ENCODE measurements at places on chromosomes 7 and 10. TPM values are rescaled to one million over a fixed set of nuclear protein-coding genes. Genes with fewer than 3 reads are reported as not detected.

HPS1 gene
- total RNA-seq, result 29.2 TPM

GRCh38 chr10:75599875-75600648 is 168.6 kb downstream of the LRMDA start:
- DNase-seq, result no peak

DNA sequence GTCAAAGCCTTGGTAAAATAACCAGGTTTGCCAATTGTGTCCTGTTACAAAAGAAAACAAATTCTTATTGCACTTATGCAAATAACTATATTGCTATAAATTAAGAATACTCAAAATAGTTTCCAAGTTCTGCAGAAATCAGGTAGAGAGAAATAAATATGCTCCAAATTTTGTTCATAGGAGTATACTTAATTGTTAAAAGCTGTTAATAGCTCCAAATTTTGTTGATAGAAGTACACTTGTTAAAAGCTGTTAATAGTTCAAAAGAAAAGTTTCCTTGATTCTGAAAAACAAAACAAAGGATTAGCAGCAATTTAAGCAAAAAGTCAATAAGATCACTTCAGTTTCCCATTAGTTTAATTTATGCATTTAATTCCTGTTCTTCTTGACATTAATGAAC is 46.4 kb upstream of the ZNF138 start:
- DNase-seq, result no peak

- DNase-seq, result no peak
Observed at GRCh38 chr10:13730956-13731355, 144.2 kb downstream of the PRPF18 start.

- DNase-seq, result no peak
Observed at GRCh38 chr7:29866490-29866930, 60.2 kb downstream of the WIPF3 start.

DNA sequence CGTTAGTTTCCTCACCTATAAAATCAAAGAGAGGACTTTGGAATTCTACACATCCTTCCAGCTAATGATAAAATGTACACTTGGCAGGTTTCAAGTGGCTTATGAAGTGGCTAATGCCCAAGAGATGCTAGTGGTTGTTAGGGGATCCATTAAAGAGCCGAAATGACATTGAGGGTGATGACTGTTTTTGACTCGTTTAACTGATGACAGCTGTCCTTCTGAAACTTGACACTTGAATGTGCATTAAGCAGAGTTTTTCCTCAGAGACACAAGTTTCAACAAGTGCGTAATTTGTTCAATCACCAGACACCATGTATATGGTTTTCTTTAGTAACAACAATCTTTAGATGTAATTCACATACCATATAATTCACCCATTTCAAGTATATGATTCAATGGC is 1.6 kb upstream of the PRF1 start:
- no peak for DNase-seq

DNA sequence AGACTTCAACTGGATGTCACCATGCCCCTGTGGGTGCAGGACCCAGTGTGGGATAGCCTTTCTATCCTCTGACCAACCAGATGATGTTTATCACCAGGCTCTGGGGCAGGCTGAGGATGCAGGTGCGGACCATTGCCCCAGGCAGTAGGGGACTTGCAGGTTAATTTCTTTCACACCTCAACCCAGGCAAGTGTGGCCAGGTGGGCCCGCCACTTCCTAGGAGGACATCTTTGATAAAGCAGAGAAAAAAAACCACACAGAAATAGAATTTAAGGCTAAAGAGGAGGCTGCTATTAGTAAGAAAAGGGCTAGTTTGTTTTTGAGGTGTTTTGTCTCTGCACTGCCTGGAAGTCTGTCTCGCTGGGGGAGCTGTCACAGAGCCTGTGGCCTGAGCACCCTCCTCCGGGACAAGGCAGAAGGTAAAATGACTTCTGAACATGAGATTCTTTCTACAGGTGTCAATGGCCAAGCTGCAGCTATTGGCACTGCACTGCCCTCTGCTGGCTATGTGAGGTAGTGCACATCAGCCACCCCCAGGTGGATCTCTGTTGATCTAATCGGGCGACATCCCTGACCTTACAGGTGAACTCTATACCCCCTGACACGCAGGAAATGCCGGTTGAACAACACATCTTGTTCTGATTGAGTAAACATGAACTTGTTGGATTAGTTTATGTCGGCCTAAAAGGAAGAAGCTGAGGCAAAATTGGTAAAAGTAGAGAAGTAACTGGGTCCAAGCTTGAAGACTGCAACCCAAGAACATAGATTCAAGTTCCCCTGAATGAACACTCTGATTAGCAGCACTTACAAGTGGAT is 21.0 kb downstream of the UPP1 start:
- no peak for DNase-seq

- DNase-seq, result no peak
Observed at GRCh38 chr10:48684463-48684791, 246 bp upstream of the WDFY4 start.

JAKMIP3 gene
- total RNA-seq, result under 0.01 TPM

DNA sequence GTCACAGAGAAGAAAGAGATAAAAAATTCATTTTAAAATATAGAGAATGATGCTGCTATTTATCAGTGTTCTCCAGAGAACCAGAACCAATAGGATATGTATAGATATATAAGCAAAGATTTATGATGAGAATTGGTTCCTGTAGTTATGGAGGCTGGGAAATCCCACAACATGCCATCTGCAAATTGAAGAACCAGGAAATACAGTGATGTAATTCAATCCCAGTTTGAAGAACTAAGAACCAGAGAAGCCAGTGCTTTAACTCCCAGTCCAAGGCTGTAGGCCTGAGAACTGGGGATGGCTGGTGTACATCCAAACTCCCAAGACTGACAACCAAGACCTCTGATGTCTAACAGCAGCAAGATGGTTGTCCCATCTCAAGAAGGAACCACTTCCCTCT is 192.9 kb upstream of the PLXDC2 start:
- DNase-seq, result no peak

ZNF282 gene
- total RNA-seq, result 18.5 TPM

GRCh38 chr10:79937701-79938151 is 11.2 kb downstream of the SFTPD start:
- DNase-seq, result no peak

DNA sequence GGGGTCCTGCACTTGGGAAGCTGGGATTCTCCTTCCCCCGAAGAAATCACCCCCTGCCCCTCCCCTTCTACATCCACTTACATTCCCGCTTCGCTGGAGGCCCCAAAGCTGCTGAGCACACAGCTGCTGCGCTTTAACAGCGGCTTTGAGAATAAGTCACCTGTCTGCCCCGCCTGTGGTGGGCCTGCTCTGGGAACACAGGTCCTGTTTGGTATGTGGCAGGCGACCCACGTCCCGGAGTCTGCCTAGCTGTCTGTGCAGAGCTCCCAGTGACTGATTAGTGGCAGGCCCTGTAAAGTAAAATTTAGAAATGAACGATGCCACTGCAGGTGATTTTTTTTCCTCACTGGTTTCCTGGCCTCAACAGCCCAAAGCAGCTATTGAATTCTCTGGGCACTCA is 47.0 kb downstream of the CDH23 start:
- DNase-seq, result no peak

DGKI gene
- total RNA-seq, result 0.69 TPM

GRCh38 chr7:135980012-135980551 is 2.9 kb upstream of the MTPN start:
- no peak for DNase-seq

DNA sequence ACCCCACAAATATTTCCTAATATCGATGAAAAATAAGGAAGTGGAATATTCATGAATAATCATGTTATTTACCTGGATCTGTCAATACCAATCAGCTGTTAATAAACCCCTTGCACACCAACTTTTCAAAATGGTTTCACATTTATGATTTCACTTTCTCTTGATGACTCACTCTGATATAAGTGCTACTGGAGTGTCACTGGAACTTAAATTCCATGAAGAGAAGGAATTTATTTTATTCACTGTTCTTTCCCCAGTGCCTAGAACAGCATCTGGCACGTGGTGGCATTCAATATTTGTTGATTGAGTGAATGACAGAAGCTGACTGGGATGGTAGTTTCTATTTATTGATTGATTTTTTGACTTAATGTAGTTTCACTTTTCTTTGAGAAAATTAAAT is 3.5 kb upstream of the ENO4 start:
- no peak for DNase-seq

DNA sequence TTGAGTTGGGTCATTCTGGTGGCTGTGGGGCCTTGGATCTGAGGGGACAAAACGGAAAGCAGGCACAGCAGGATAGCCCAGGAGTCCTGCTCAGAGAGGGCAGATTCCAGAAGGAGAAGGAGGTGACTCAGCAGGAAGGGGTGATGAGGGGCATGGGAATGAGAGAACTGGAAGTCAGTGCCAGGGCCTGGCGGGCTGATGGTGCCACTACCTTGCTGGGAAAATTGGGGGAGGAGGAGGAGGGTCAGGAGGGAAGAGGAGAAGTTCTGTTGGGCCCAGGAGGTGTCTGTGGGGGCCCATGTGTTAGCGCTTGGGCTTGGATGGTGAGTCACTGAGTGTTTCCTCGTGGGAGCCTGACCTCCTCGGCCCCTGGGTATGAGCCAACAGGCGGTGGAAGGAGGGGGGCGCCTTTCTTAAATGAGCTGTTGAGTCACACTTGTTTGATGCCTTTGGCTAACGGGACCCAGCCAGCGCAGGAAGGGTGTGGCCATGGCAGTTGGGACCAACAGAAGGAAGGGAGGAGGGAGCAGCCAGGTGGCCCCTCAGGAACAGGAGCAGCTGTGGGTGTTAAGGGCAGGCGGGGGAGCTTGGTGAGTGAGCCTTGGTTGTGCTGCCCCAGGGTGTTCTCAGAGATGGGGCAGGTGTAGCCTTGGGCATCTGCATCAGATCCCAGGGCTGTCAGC is 130.0 kb upstream of the BTBD16 start:
- peak; percentile 83 for DNase-seq

- DNase-seq, result no peak
Observed at GRCh38 chr7:1124816-1125602, 35.0 kb downstream of the ZFAND2A start.

TMEM196 gene
- not detected for total RNA-seq

DNA sequence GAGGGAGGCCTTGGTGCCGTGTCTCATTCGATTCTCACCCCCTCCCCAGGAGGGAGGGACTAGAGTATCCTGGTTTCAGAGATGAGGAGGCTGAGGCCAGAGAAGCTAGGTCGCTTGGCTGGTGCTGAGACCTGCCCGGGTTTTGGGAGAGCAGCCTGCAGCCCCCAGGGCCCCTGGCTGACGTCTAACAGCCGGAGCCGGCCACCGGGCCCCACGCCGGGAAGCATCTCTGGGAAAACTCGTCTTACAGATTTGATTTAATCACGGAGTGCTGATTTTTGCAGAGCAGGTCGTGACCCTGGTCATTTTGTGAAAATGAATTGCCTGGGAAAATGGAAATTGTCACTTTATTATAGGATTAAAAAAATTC is 97.5 kb downstream of the MICALL2 start:
- DNase-seq, result no peak

DNA sequence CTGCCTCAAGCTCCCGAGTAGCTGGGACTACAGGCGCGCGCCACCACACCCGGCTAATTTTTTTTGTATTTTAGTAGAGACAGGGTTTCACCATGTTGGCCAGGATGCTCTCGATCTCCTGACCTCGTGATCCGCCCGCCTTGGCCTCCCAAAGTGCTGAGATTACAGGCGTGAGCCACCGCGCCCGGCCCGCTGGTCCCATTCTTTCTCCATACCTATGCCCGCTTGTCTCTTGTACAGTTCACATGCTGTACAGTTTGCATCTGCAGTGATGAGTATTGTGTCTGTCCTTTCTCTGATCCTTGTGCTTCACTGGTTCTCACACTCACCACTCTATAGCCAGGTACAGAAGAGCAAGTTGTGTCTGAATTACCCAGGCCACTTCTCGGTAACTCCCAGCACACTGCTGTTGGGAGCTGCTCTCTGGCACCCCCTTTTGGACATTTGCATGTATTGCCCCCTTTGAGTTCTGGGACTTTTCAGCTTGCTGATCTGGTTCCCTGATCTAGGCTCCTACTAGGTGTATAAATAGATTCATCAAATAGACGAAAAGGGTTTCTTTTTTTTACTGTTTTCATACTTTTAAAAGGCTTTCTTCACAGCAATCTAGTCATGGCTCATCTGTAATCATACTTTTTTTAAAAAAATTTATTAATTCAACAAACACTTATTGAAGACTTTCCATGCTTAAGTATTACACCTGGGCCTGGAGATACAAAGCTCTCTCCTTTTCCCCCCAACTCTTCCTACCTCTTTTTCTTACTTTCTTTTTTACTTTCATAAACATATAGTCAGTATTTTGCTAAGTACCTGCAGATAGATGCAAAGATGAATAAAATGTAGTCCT is 53.5 kb downstream of the AOAH start:
- DNase-seq, result no peak

DNA sequence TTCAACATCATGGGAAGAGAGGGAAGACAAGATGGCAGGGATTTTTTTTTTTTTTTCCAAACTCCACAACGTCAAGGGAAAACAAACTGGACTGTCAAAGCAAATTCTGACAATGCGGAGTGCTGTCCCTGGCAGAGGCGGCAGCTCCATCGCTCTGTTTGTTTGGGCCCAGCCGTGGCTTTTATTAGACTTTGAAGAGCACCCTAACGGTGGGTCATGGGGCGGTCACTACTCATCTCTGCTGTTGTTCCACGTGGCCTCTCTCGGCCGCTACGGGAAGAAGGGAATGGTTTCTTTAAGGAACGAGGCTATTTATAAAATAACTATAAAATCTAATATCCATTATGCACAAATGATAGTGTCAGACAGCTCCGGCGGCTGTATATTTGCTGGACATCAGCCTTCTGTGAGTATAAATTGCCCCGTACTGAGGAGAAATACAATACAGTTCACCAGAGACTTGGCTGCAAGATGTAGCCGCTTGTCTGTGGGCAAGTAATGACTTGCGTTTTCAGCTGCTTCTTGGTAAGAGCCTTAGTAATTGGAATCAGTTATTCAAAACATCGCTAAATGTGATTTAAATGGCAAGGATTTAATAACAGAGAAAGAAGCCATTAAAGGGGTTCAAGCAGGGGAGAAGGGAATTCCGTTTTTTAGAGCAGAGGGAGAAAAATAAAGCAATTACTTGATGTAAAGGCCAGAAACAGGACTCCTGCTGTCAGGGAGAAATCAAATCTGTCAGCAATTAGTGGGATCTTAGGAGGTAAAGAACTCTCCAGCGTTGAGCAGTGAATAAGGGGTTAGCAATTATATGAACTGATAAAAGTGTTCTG is 61.7 kb upstream of the RAB11FIP2 start:
- no peak for DNase-seq

GFRA1 gene
- 42.7 TPM for total RNA-seq

TAS2R41 gene
- not detected for total RNA-seq

- no peak for DNase-seq
Observed at GRCh38 chr7:142177869-142178268, 66.4 kb downstream of the MGAM2 start.

C10orf105 gene
- not detected for total RNA-seq

- no peak for DNase-seq
Observed at GRCh38 chr10:71389768-71390460, 6.8 kb upstream of the CDH23 start.

GRCh38 chr10:109996225-109996624 is 11.6 kb upstream of the ADD3 start:
- no peak for DNase-seq

OR6V1 gene
- total RNA-seq, result not detected
